Stimulated activated CD4-positive, alpha-beta T cell treated with anti-CD3 and anti-CD28 coated beads, Interleukin-15, amount 100 ng/mL, for 1 hour (primary cell): ENCODE measurements at places on chromosomes 3 and 15.

GRCh38 chr3:100880072-100880471 lies 113.1 kb downstream of the ABI3BP start:
- no peak for DNase-seq

- no peak for DNase-seq
These were observed 332.1 kb downstream of the ARRDC4 start for GRCh38 chr15:98292442-98293240.

GRCh38 chr3:188940573-188940932 lies 231.2 kb upstream of the TPRG1 start:
- DNase-seq: no peak

DNA sequence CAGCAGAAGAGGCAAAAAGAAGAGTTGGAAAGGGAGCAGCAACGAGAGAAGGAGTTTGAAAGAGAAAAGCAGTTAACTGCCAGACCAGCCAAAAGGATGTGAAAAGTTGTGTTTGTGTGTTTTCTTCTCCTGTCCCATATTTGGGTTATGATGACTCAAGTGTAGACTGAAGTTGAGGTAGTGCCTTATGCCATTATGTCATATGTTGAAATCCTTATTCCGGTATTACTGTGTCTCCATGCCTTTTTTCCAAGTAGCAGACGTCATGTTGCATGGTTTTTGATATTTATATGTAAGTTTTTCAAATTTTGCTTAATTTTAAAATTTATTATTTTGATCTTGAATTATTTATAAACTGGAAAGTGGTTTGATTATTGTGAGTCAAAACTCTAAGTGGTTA lies 19.2 kb downstream of the BLOC1S6 start:
- no peak for DNase-seq

DNA sequence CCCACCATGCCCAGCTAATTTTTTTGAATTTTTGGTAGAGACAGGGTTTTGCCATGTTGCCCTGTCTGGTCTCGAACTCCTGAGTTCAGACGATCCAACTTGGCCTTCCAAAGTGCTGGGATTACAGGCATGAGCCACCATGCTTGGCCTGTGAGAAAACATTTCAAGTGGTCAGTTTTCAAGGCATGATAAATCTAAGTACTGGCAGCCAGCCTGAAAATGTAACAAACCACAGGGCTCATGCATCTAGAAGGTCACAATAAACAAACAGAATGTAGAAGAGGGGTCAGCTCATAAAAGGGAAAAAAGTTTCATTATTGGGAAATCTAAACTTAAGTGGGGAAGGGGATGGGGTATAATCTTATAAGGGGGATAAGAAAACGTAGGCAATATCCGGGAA lies 39.9 kb downstream of the PPCDC start:
- no peak for DNase-seq

- no peak for DNase-seq
These were observed 11.3 kb upstream of the C3orf52 start for GRCh38 chr3:112074616-112075497.

GRCh38 chr3:38031022-38031994 lies 1.9 kb upstream of the PLCD1 start:
- DNase-seq: no peak

GRCh38 chr3:30693470-30694120 lies 87.2 kb downstream of the TGFBR2 start:
- no peak for DNase-seq

GRCh38 chr3:62228467-62228866 lies 144.9 kb downstream of the FEZF2 start:
- DNase-seq: no peak

DNA sequence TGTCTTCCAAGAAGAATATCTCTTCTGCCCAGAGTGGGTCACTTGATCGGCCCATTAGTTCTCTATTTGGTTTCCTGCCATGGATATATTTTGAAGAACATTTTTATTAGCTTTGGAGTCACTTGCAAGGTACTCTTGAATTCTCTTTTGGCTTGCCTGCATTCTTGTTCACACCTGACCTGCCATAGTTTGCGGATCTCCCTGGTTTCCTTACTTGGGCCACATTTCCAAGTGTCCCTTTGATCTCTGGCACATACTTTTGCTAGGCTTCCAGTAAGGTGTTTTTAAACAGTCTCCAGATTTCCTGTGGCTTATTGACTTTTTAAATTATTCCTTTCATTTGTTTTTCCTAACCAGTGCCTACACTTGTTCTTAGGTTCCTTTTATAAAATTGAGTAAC lies 488.5 kb upstream of the MDFIC2 start:
- no peak for DNase-seq

DNA sequence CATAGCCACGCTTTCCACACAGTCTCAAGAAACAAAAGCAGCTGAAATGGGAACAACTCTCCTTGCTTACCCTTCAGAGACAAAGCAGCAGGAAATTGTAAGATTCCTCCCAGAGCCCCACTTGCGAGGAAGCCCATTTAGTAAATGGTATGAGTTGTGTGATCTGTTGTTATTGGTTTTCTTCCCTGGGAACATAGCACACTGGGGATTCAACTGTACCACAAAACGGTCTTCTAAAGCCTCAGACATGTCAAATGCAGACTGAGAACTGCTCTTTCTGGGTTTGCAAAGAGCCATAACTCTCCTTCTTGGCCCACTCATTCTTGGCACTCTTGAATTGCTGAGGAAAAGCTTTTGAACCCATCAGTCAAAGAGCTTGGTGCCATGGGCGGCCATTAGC lies 101.0 kb upstream of the COL8A1 start:
- DNase-seq: no peak

DNA sequence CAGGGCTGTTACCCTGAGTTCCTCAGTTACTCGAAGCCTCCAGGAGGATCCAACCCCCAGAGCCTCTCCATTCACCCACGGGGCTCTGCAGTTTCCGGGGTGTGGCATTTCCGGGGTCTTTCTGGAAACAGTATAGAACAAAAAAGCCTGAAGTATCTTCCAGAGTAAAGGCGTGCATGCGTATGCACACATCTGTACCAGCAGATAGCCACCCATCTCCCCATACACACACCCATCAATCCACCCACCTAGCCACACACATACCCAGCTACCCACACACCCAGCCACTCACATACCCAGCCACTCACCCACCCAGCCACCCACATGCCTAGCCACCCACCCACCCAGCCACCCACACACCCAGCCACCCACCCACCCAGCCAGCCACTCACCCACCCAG lies 2.9 kb upstream of the DNAJB8 start:
- no peak for DNase-seq

- DNase-seq: no peak
These were observed 140.5 kb upstream of the MLF1 start for GRCh38 chr3:158430448-158430847.

DNA sequence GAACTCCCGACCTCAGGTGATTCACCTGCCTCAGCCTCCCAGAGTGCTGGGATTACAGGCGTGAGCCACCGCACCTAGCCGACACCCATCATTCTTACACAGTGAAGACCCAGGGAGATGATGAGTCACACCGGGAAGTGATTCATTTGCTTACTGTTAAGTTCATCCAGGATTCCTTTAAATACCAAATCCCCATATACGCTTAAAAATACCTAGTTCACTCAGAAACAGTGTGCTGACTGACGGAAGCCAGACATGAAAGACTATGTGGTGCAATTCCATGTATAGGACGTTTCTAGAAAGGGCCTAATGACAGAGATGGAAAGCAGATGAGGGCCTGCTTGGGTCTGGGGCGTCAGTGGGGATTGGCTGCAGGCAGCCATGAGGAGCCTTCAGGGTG lies 75.2 kb downstream of the APBA2 start:
- no peak for DNase-seq

DNA sequence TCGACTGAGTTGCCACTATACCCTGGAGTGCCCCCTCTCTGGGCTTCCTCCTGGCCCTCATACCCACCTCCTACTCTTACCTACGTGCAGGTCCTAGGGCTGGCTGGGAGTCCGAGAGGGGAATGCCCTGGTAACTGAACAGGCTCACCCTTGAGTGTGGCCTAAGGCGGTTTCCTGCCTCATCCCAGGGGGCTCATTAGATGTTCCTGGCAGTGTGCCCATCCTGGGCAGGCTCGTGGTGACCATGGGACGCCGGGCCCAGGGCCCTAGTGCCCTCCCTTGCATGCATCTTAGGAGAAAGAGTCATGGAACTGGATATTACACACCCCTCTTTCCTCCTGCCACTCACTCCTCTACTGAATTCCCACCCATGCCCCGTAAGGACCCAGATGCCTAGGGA lies 2.8 kb downstream of the SEMA4B start:
- DNase-seq: no peak

GRCh38 chr3:55332176-55332575 lies 154.9 kb downstream of the WNT5A start:
- no peak for DNase-seq
